Fibroblast of the conjunctiva (primary cell): ENCODE measurements at places on chromosomes 7 and 10.

GRCh38 chr10:52897162-52897561 is 124.6 kb upstream of the MBL2 start:
- no peak for DNase-seq

DNA sequence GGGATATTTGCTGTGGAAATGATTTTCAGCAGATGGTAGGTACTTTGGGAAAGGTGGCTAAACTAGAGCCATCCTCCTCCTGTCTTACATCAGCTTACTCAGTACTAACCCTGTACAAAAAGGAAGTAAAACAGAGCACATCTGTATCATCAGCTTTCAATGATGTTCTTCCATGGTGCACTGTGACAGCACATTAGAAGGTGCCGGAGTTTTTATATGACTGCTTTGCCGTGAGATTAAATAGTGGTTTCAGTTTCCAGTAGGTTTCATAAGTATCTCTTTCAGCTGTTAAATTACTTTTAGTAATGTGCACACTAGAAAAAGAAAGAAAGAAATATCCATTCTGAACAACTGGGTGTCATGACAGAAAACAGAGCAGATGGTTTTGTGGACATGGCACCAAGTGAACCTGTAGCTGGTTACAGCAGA is 86.5 kb downstream of the ARID5B start:
- no peak for DNase-seq

- peak; percentile 93 for DNase-seq
Measured at GRCh38 chr10:91590142-91590903, 42.5 kb downstream of the PPP1R3C start.

GRCh38 chr7:99308461-99309074 is 17.1 kb upstream of the ARPC1A start:
- DNase-seq: no peak

- DNase-seq: peak; percentile 6
Measured at GRCh38 chr10:68330852-68331454, 911 bp upstream of the HNRNPH3 start.

GRCh38 chr10:55979203-55979602 is 381.9 kb downstream of the ZWINT start:
- DNase-seq: no peak

DNA sequence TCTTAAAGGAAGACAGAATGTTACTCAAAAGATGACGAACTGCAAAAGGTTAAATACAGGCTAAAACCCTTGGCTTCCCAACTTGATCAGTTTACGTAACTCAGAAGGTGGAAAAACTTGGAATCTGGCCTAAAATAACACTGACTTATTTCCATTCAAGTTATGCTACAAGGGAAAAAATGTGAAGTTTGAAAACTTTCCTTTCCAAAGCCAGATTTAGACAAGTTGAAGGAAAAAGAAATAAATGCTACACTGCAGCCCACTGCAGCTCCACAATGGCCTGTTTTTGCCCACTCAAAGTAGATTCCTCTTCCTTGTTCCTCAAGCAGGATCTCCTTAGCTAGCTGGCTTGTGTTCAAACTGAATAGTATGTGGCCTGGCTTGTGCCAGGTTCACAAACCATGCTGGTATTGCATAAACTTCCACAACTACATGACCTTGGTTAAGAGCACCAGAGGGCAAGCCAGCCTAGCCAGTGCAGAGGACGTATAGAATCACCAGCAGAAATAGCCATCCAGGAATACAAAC is 166.2 kb downstream of the CPEB3 start:
- peak; percentile 76 for DNase-seq

GRCh38 chr10:98617906-98618520 is 171.3 kb upstream of the HPS1 start:
- DNase-seq: no peak

DNA sequence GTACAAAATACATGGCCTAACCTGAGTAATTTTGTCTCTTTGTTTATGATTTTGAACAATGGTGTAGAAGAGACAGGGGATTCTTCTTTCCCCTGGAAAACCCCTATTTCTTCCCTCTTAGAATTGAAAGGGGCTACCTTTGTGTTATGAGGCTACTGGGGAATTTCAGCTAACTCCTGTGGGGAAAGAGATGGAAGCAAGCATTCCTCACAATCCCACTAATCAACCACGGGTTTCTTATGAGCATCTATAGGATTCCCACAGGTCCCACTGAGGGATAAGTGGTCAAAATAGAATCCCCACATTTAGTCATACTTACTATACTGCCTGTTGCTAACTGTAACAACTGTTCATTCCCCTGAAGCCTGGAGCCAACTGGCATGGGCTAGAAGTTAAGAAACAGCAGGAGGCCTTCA is 32.2 kb upstream of the ITGB8 start:
- DNase-seq: no peak

DNA sequence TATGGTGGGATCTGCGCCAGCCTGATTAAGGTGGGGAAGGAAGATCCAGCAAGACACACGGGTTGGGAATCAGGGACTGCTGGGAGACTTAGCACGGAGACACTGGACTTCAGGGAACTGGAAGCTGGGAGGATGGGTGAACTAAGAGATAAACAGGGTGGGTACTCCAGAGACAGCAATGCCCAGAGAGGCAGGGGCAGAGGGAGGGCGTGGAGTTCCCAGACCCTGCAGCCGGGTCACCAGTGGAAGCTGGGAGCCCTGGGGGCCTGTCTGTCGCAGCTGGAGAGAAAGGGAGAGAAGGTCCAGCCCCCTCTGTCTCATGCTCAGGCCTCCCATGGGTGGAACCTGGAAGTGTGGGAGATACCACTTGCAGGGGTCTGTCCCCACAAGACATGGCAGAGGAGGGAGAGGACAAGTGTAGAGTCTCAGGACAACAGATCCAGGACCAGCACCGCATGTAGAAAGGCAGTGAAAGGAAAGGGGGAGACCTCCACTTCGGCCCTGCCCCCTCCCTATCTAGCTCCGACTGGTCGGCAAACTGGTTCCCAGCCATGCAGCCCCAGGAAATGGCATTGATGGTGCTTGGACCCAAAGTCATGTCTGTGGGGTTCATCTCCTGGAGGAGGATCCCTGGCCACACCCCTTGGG is 44.4 kb downstream of the AOC1 start:
- no peak for DNase-seq

DNA sequence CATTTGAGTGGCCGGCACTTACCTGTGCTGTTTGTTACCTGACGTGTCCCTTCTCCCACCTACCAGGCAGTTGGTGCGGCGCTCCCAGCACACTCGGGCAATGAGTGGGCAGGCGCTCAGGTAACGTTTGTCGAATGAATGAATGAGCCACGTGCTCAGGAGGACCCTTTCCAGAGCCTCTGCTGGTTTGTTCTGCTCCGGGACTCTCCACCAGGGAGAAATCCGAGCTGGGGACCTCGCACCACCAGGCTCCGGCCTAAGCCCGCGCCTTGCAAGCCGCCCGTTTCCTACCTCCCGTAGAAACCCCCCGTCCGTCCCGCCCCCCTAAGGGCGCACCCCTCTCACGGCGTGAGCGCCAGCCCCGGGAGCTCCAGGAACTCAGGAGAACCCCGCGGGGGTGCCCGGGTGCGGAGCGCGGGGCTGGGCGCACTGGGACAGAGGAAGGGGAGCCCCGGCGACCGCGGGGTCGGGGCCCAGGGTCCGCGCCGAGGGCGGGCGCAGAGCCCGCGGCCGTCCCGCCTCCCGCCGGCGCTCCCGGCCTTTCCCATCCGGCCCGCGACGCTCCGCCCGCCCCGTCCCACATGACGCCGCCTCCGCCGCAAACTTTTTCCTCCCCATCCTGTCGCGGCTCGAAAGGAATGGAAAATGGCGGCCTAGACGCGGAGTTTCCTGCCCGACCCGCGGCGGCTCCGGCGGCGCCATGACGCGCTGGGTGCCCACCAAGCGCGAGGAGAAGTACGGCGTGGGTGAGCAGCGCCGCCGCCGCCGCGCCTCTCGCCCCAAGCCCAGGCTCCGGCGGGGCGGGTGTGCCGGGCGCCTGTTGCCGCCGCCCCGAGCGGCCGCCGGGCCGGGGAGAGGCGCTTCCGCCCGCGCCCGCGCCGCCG is at the start of gene DOCK1:
Gene DOCK1, plus strand, starts transcription at position 611 of the 884 bp plus-strand sequence. Its CDS starts 90 bp downstream, at position 701.
- DNase-seq: peak; percentile 18

DNA sequence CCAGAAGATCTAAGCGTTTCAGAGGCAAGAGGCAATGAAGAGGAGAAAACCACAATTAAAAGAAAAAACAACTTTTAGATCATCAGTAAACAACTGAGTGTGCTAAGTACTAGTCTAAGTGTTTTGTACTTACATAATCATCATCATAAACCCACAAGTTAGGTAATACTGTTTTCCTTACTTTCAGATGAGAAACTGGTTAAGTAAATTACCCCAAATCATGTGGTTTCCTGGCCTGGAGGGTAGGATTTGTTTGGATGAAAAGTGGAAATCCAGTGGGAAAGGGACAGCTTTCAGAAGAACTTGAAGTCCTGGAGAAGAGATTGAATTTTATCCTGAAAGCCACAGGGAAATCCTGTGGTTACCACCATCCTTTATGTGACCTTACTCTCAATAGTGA is 463.3 kb downstream of the LRMDA start:
- no peak for DNase-seq

GRCh38 chr7:78063758-78064157 is 265.2 kb downstream of the PHTF2 start:
- DNase-seq: no peak

GRCh38 chr7:80439894-80440821 is 71.7 kb downstream of the GNAT3 start:
- DNase-seq: peak; percentile 74

- DNase-seq: no peak
Measured at GRCh38 chr7:111388912-111389311, 173.4 kb downstream of the IMMP2L start.

GRCh38 chr7:30178748-30179436 is 44.1 kb downstream of the MTURN start:
- no peak for DNase-seq

- DNase-seq: peak; percentile 73
Measured at GRCh38 chr10:29257106-29257783, 31.6 kb upstream of the LYZL1 start.

GRCh38 chr10:132162021-132162531 is 24.7 kb upstream of the DPYSL4 start:
- DNase-seq: no peak

GRCh38 chr10:129365767-129366402 is 101.2 kb upstream of the MGMT start:
- DNase-seq: no peak

- no peak for DNase-seq
Measured at GRCh38 chr10:369221-369683, 234.0 kb downstream of the ZMYND11 start.

- DNase-seq: no peak
Measured at GRCh38 chr7:18393465-18394118, 102.0 kb upstream of the HDAC9 start.

GRCh38 chr7:142348100-142348499 is 90.2 kb upstream of the PRSS58 start:
- no peak for DNase-seq

DNA sequence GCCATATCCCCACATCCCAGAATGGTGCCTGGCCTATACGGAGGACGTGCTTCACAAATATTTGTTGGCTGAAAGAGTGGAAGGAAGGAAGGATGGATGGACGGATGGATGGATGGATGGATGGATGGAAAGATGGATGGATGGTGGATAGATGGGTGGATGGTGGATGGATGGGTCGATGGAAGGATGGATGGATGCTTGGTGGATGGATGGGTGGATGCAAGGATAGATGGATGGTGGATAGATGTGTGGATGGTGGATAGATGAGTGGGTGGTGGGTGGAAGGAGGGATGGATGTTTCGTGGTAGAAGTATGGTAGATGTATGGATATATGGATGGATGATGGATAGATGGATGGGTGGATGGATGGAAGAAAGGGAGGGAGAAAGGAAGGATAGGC is 10.8 kb downstream of the CHAT start:
- DNase-seq: no peak

DNA sequence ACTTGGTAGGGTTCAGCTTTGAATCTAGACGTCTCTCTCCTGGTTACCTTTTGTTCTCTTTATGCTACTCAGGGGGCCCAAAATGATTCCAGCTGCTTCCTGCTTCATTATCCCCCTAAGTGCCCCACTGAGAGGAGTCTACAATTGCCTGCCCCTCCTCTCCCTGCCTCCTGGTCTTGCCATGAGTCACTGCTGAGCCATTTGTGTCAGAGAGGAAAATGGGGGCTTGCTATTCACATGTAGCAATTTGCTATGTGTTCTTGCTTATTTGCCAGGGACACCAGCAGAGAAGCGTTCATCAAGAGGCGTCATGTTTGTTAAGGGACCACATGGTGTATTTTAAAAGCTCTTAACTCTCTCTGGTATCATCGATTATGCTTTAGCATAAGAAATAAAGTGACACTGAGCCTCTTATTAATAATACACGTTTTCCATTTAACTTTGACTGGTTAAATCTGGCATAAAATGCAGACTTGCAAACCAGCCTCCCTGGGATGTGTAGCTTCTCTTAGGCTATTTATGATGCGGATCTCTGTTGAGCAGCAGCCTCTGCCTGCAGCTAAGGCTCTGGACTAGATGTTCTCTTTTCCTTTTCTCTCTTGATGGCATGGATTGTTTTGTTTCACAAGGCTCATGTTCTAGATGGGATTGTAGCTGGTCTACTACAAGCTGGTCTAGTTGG is 239.3 kb downstream of the AUTS2 start:
- DNase-seq: no peak

DNA sequence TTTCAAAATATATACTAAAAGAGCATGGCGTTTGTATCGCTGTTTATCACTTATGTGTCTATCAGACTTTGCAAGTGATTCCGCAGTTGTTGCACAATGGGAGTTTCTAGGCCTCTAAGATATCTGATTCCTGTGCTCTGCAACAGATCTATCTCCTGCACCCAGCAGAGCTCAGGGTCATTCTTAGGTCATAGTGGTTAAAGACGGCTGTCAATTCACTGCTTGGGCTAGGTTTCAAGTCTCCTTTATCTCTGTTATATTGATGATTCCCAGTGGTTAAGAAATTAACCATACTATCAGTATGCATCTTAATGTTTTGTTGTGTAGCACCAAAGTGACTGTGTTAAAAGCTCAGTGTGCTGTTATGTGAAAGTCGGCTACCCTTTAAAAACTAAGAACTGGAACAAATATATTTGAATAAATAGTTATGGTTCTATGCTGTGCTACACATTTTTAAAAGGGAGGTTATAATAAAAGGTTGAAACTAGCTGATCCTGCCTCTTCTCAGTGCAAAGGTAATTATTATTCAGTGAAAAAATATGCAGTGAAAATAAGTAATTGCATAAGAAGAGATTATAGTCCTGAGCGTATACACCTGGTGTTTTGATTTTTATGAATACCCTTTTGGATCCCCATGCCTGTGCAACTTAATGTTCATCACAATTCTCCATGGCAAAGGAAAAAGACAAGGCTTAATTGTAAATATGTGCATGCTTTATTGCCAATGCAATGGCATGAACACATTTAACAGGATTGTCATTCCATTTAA is 24.0 kb downstream of the HOXA1 start:
- DNase-seq: no peak

GRCh38 chr7:151503902-151504714 is 15.6 kb downstream of the RHEB start:
- DNase-seq: peak; percentile 90

GRCh38 chr10:68829521-68829920 is 2.2 kb downstream of the STOX1 start:
- no peak for DNase-seq

DNA sequence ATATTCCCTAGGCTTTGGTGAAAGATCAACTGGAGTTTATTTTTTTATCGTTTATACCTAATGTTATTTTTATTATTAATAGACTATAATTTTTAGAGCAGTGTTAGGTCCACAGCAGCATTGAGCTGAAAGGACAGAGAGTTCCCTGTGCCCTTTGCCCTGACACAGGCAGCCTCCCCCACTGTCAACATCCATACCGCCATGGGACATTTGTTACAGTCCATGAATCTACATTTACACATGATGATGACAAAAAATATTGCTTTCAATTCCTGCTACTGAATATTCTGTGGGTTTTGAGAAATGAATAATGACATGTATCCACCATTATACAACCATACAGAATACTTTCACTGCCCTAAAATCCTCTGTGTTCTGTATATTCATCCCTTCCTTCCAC is 1297.5 kb upstream of the SORCS1 start:
- no peak for DNase-seq
